ENCODE measurements at places on chromosomes 16 and 17. TPM values are rescaled to one million over a fixed set of nuclear protein-coding genes. Genes with fewer than 3 reads are reported as not detected.
A peak's percentile ranks its signal among the peaks of the same experiment; 100 is the strongest.

DNA sequence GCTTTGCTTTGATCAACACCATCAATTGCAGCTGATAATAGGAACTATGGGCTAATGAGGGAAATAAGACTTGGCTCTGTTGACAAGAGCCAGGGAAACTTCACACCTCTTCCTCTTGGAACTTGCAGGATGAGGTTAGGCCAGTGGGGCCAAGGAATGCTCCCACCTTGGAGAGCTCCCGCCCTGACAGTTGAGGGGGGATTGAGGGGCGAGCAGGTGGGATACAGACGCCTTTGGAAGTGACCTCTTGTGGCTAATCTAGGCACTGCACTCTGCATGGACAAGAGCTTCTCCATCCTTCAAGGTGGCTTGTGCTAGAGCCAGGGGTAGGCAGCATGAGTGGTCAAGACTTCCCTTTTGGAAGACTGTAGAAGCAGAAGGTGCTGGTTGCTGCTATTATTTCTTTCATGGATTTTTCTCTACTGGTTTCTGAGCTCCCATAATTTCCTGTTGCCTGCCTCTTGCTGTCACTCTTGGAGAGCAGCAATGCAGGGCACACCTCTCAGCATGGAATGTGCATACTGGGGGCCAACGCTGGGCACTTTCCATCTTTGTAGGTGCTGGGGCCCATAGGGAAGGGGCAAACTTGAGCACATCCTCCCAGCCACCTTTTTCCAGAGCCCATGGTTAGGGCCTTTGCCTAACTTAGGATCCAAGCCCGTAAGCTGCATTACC is 2.3 kb upstream of the PHF12 start:
- DNase-seq, result peak; percentile 51

DNA sequence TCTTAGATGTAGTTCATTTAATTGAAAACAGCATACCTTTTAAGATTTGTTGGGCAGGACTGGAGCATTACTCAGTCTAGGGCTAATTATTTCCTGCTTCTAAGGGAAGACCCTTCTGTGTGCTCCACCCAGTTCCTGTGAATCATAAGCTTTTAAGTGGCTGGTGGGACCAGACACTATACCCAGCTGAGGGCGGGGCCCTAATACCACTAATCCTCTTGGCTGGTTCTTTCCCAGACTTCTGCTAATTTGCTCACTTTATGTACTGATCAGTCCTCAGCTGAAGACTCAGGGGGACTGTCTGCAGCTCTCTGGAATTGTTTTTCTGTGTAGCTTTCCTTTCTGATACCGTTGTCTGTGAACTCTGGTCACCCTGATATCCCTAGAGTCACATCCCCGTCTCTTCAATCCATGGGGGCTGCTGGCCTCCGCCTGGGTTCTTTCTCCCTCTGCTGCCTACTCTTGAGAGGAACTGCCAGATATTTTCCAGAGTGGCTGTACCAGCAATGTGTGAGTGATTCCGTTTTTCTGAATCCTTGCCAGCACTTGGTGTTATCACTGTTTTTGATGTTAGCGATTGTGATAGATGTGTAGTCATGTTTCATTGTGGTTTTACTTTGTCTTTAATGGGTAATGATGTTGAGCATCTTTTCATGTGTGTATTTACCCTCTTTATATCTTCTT is 35.1 kb downstream of the MFSD11 start:
- DNase-seq, result peak; percentile 40

The PHAF1 gene
- total RNA-seq, result 17.3 TPM

The BAHCC1 gene
- 1.0 TPM for total RNA-seq

The NAGPA gene
- 19.9 TPM for total RNA-seq

The TMC5 gene
- not detected for total RNA-seq

The IGF2BP1 gene
- total RNA-seq, result not detected

DNA sequence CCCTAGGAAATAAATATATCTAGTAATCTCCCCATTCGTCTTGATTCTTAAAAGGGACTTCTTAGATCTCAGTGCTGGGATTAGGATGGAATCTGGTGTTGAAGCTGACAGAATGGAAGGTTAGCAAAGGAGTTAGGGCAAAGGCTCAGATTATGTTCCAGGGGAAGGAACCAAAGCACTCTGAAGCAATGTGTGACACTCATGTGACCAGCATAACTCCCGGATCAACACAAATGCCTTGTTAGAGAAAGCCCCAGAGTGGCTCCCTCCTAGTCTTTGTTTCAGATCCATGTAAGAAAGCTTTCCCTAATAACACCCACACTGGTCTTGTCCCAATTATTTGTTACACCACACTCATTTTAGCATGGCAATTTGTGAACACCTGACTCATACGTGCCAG is 62.6 kb upstream of the ERN1 start:
- DNase-seq, result no peak

The B4GALNT2 gene
- total RNA-seq, result not detected

GRCh38 chr16:89478576-89479221 is 11.7 kb downstream of the ANKRD11 start:
- DNase-seq, result peak; percentile 45

The MNT gene
- total RNA-seq, result 38.6 TPM

DNA sequence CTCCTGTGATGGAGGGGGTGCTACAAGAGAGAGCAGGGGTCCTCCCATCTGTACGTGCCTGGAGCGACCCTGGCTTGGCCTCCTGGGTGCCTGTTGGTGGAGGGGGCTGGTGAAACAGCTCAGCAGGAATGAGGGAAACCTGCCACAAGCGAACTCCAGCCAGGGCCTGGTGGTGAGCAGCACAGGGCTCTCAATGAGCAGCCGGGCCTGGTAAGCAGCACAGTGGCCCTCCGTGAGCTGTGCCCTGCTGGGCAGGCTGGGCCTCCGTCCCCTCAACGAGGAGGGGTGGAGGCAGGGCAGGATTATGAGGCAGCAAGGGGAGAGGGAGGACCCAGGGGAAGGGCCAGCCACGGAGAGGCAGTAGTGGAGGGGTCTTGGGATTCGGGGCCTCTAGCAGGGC is 101.9 kb downstream of the SDK2 start:
- DNase-seq, result no peak

GRCh38 chr17:80873307-80873951 is 118.2 kb upstream of the CHMP6 start:
- DNase-seq, result no peak

The HOXB2 gene
- total RNA-seq, result 19.5 TPM

DNA sequence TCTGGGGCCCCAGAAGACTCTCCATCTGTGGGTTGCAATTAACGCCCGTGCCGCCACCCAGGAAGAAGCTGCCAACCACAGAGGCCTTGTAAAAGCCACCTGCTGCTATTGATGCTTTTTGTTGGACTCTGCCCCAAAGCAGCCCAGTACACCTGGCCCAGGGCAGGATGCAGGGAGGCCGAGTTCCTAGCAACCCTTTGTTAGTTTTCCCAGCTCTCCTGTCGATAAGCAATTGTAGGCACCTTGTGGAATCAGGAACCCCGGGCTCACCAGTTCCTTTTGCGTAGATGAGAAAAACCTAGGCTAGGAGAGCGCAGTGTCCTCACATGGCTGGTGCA is 103.3 kb downstream of the ABCC6 start:
- DNase-seq, result no peak

GRCh38 chr17:76085731-76086366 is 6.9 kb downstream of the ZACN start:
- DNase-seq, result no peak

DNA sequence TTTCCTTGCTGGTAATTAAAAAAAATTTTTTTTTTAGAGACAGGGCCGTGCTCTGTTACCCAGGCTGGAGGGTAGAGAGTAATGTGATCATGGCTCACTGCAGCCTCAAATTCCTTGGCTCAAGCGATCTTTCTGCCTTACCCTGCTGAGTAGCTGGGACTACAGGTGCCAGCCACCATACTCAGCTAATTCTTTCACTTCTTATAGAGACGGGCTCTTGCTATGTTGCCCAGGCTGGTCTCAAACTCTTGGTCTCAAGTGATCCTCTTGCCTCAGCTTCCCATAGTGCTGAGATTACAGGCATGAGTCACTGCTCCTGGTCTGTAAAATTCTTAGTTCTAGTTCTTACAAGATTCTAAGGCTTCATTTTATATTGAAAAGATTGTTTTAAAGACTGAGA is 11.1 kb downstream of the SMIM36 start:
- no peak for DNase-seq

The RNF222 gene
- total RNA-seq, result 0.31 TPM

GRCh38 chr16:23832882-23833281 is 2.9 kb upstream of the PRKCB start:
- no peak for DNase-seq

The MYH8 gene
- not detected for total RNA-seq

The ABCA9 gene
- total RNA-seq, result 0.08 TPM

GRCh38 chr16:4613636-4614570 is 785 bp downstream of the UBALD1 start:
- DNase-seq, result peak; percentile 61

- no peak for DNase-seq
Observed at GRCh38 chr17:32747856-32748255, 129.1 kb downstream of the MYO1D start.

The DPEP2 gene
- 27.5 TPM for total RNA-seq

The ADAMTS18 gene
- not detected for total RNA-seq

DNA sequence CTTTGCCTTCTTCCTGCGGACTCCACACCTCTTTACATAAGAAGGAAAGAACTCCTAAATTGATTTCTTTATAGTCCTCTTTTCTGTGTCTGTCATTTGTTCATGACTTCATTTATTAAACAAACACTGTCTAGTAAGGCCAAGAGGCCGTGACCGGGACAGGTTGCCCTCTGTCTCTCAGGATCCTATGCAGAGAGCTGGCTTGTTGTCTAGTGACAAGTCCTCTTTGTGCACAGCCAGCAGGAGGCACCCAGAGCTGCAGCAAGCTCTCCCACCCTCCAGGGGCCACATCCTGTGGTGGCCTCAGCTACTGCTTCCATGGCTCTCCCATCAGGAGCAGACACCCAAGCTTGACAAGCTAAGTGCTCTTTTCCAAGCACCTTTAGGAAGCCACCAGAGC is 50.6 kb downstream of the PLD6 start:
- DNase-seq, result no peak

DNA sequence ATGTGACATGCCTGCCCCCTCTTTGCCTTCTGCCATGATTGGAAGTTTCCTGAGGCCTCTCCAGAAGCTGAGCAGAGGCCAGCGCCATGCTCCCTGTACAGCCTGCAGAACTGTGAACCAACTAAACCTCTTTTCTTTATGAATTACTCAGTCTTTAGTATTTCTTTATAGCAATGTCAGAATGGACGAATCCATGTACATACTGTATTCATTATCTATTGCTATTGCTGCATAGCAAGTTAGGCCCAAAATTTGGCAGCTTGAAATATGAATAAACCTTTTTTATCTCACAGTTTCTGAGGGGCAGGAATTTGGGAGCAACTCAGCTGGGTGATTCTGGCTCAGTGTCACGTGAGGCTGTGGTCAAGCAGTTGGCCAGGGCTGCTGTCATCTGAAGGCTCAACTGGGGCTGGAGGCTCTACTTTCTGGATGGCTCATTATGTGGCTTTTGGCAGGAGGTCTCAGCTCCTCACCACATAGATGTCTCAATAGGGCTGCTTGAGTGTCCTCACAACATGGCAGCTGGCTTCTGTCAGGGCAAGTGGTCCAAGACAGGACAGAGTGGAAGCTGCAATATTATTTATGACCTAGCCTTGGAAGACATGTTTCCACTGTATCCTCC is 40.0 kb downstream of the SOCS1 start:
- DNase-seq, result no peak

The KRT31 gene
- not detected for total RNA-seq

GRCh38 chr17:52207796-52208195 is 49.3 kb upstream of the CA10 start:
- DNase-seq, result no peak

DNA sequence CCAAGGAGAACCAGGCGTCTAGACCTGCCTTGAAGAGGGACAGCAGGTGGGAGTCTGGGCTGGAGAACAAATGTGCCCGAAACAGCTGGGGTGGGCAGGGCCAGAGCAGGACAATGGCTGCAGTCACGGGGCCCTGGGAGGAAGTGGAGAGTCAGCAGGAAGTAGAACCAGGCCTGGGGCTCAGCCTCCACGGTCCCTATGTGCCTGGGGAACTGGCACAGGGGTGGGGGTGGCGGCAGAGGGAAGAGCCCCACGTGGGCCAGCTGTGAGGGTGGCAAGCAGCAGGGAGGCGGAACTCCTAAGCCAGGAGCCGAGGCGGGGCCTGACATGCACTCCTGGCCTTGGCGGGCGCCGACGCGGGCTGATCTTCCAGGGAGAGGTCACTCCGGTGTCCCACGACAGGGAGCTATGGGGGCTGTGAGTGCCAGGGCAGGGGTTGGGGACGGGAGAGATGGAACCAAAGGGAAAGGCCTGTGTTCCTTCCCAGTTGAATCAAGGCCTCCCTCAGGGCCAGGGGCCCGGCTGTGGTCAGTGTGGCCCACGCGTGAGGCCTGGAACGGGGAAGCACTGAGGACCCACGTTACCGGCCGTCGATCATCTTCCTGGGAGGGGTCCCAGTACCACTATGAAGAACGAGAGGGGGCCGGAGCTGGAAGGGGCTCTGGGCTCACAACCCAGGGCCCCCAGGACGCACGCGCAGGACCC is 42.7 kb downstream of the TIMM22 start:
- DNase-seq, result no peak

GRCh38 chr17:80612997-80613731 is 68.5 kb downstream of the RPTOR start:
- no peak for DNase-seq

GRCh38 chr16:79869304-79870015 is 268.9 kb upstream of the MAF start:
- DNase-seq, result no peak

The ZFP3 gene
- total RNA-seq, result 8.3 TPM

DNA sequence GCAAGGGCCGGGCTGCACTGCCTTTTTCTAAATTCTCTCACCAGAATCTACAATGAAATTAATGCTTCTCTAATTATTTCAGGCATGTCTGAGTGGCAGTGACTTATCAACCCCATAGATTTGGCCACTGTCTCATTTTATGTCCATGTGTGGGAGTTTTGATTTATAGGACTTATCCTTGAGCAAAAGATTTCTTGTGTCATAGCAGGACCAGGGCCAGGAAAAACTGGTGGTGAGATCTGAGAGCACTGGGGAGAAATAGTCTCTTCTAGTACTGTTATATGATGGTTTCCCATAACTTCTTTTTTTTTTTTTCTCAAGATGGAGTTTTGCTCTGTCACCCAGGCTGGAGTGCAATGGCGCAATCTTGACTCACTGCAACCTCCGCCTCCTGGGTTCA is 1.5 kb upstream of the KRT23 start:
- DNase-seq, result no peak

GRCh38 chr16:50735629-50736122 is 6.2 kb upstream of the CYLD start:
- no peak for DNase-seq

The CDYL2 gene
- 27.8 TPM for total RNA-seq

- DNase-seq, result no peak
Observed at GRCh38 chr17:30586818-30587595, 109.8 kb downstream of the GOSR1 start.
